H1 (cell line): ENCODE measurements at places on chromosomes 1 and 21. TPM values are rescaled to one million over a fixed set of nuclear protein-coding genes. Genes with fewer than 3 reads are reported as not detected.

DNA sequence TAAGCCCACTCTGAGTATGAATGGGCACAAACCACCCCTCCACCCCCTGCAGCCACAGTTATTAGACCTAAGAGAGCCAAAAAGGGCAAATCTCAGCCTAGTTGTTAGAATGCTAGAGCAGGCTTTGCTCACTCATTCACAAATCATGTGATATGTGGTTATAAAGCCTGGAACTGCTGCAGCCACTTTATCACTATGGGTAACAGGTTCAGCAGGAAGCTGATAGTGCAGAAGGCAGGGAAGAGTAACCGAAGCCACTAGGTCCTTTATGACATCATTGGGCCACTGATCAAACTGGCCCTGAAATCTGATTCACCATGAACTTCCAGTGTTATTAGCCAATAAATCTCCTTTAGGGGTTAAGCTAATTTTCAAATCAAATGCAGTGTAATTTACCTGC is 134.7 kb downstream of the GRIK1 start:
- DNase-seq = no peak
- no peak overlapping the region for H3K27ac ChIP-seq
- H3K4me1 ChIP-seq = no peaks in the 10 kb centered on the region
- H3K27me3 ChIP-seq = no peaks in the 10 kb centered on the region
- H3K36me3 ChIP-seq = no peaks in the 10 kb centered on the region

GRCh38 chr1:204705888-204706837 is 20.6 kb upstream of the LRRN2 start:
- peak overlapping the region; percentile 10; the same call in 1 of the 2 replicates for H3K4me3 ChIP-seq
- DNase-seq = no peak
- no peaks in the 10 kb centered on the region for H3K36me3 ChIP-seq
- peaks cover 34% of the 10 kb centered on the region for H3K27me3 ChIP-seq
- peaks cover 28% of the 10 kb centered on the region for H3K4me1 ChIP-seq

GRCh38 chr1:33273961-33274371 is 17.7 kb downstream of the ZNF362 start:
- DNase-seq = no peak
- peaks cover 2% of the 10 kb centered on the region for H3K4me1 ChIP-seq
- no peak overlapping the region for H3K4me3 ChIP-seq
- H3K27ac ChIP-seq = no peak overlapping the region

The LMOD1 gene
- total RNA-seq = 0.82 and 1.4 TPM in 2 replicates

The OR2M2 gene
- not detected in 2 replicates for total RNA-seq

DNA sequence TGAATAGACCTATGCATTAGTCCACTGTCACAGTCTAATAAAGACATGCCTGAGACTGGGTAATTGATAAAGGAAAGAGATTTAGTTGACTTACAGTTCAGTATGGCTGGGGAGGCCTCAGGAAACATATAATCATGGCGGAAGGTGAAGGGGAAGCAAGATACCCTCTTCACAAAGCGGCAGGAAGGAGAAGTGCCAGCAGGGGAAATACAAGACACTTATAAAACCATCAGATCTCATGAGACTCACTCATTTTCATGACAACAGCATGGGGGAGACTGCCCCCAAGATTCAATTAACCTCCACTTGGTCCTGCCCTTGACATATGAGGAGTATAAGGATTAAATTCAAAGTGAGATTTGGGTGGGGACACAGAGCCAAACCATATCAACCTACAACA is 59.4 kb downstream of the CAPN9 start:
- no peaks in the 10 kb centered on the region for H3K4me1 ChIP-seq
- no peaks in the 10 kb centered on the region for H3K36me3 ChIP-seq
- no peak overlapping the region for H3K4me3 ChIP-seq
- H3K27ac ChIP-seq = no peak overlapping the region

The KRTAP12-2 gene
- not detected in 2 replicates for total RNA-seq

DNA sequence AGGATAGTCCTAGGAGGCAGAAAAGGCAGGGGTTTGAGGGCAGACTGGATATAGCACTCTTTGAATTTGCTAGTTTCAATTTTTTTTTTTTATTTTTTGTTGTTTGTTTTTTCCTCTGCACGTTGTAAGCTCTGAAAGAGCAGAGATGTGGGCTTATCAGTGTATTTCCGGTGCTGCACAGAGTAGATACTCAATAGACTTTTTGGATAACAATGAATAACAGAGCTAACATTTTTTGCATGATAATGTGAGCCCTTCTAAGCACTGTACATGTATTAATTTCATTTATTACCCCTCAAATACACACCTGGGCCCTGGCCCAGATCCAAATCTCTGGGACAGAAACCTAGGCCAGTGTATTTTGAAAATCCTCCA is 17.1 kb upstream of the PARP1 start:
- H3K27ac ChIP-seq = no peak overlapping the region
- no peak overlapping the region for H3K4me3 ChIP-seq
- H3K27me3 ChIP-seq = no peaks in the 10 kb centered on the region
- DNase-seq = no peak
- no peaks in the 10 kb centered on the region for H3K4me1 ChIP-seq

The FAM110D gene
- total RNA-seq = 0.46 and 0.48 TPM in 2 replicates

The S100A7A gene
- total RNA-seq = not detected in 2 replicates

The CAMK1G gene
- total RNA-seq = 0.38 and 1.0 TPM in 2 replicates

The C2CD2 gene
- total RNA-seq = 12.4 and 13.0 TPM in 2 replicates

DNA sequence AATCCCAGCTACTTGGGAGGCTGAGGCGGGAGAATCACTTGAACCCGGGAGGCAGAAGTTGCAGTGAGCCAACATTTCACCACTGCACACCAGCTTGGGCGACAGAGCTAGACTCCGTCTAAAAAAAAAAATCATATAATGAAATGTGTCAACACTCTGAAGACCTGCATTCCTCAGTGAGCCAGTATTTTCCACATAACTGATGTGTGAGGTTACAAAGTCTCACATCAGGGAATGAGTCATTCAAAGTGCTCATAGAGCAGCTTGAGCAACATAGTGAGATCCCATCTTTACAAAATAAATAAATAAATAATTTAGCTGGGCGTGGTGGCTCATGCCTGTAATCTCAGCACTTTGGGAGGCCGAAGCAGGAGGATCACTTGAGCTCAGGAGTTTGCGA is 65.5 kb downstream of the CASZ1 start:
- peaks cover 5% of the 10 kb centered on the region for H3K4me1 ChIP-seq
- no peaks in the 10 kb centered on the region for H3K27me3 ChIP-seq
- no peaks in the 10 kb centered on the region for H3K36me3 ChIP-seq
- no peak overlapping the region for H3K4me3 ChIP-seq
- no peak for DNase-seq
